Esophagus squamous epithelium (tissue), 5 donors: ENCODE measurements at places on chromosomes 12 and 14.

DNA sequence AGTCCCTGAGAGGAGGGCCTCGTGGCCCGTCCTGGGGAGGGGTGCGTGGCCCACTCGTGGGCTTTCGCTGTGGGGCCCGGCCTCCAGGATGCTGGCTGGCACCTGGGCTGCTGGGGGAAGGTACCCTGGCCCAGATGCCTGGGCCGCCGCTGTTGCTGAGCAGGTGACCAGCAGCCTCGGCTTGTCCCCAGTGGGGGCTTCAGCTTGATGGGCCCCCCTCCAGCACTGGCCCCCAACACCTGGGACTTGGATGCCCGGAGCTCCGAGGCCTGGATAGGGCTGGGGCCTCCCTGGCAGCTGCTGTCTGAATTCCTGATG, 10.8 kb downstream of the KIF26A start:
- no peak for DNase-seq

DNA sequence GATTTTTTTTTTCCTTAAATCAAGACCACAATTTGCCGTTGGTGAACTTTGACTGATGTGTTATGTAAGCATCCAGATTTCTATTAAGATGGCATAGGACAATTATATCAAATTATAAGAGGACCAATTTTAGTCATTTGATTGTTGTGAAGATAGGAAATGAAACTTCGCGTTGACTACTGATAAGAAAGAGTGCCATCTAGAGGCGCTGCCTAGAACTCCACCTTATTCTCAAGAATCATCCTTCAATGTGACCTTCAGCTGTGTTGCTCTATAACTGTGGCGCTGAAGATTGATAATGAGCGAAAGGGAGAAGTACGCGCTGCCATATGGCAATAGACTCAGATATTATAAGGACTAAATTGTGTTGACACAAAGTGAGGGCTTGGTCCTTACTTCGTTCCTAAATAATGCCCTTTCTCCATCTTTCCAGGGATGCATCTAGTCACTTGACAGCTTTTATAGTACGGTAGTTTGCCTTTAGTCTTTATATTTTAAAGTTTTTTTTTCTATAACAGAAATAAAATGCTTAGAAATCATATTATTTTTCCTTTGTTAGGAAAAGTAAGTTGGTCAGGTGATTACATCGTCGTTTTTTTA, 350.8 kb upstream of the STXBP6 start:
- DNase-seq: no peak

GRCh38 chr12:132153501-132154340, 9.5 kb downstream of the NOC4L start:
- no peak for DNase-seq

DNA sequence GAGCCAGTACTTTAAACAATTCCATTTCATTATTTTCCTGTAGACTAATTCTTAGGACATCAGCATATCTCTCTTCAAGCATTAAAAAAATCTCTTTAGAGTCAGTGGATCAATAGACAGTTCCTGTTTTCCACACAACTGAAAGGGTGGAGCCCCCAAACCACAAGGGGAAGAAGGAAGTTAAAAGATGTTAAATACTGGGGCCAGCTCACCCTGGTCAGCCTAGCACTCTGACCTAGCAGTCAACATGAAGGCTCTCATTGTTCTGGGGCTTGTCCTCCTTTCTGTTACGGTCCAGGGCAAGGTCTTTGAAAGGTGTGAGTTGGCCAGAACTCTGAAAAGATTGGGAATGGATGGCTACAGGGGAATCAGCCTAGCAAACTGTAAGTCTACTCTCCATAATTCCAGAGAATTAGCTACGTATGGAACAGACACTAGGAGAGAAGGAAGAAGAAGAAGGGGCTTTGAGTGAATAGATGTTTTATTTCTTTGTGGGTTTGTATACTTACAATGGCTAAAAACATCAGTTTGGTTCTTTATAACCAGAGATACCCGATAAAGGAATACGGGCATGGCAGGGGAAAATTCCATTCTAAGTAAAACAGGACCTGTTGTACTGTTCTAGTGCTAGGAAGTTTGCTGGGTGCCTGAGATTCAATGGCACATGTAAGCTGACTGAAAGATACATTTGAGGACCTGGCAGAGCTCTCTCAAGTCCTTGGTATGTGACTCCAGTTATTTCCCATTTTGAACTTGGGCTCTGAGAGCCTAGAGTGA, at the start of gene LYZ:
TSS of gene LYZ (plus strand) at position 220 of the 777 bp plus-strand sequence. CDS start at position 248, 28 bp downstream.
- no peak for DNase-seq

DNA sequence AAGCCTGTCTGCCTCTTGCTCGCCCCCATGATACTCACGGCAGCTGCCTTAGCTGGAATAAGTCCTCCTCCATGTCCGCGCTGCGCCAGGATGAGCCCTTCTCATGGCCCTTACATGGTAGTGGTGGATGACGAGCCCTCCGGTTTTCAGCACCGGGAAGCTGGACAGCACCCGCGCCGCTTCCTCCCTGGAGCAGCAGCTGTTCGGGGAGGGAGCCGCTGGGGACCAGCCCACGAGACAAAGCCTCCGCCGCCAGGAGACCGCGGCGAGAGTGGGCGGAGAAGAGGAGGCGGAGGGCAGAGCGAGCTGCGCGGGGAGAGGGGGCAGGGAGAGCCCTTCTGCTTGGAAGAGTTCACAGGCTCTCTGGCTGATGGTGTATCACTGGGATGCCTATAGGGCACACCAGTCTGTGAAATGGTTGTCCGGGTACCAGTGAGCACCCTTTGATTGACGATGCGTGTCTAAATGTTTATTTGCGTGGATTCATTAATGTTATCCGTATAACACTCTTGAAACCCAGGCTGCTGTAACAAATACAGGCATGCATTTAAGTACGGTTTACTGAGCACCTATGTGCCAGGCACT, at the start of gene SVOP:
TSS of gene SVOP (minus strand) at position 273 of the 585 bp plus-strand sequence. CDS start at position 73, 200 bp downstream.
- no peak for DNase-seq
